ENCODE measurements at places on chromosomes 13 and 19.
A peak's percentile ranks its signal among the peaks of the same experiment; 100 is the strongest.

- DNase-seq: no peak
Measured at GRCh38 chr13:99214232-99214631, 13.6 kb downstream of the UBAC2 start.

DNA sequence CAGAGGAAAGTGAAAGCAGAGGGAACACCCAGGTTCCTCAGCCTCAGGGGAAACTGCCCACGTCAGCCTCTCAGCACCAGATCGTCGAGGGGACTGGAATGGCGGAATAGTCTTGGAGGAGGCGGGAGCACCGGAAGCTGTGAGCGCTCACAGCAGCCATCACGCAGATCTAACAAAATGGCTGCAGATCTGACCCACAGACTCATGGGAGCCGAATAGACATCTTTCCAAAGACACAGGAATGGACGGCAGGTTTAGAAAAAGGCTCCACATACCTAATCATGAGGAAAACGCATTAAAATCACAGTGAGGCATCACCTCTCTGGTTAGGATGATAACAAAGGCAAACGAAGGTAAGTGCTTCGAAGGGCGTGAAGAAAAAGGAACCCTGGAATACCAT, 11.8 kb upstream of the LILRA2 start:
- DNase-seq: no peak

- DNase-seq: peak; percentile 67
Measured at GRCh38 chr19:925087-925525, 729 bp upstream of the ARID3A start.

GRCh38 chr13:53240401-53241025, 211.9 kb downstream of the OLFM4 start:
- DNase-seq: no peak

DNA sequence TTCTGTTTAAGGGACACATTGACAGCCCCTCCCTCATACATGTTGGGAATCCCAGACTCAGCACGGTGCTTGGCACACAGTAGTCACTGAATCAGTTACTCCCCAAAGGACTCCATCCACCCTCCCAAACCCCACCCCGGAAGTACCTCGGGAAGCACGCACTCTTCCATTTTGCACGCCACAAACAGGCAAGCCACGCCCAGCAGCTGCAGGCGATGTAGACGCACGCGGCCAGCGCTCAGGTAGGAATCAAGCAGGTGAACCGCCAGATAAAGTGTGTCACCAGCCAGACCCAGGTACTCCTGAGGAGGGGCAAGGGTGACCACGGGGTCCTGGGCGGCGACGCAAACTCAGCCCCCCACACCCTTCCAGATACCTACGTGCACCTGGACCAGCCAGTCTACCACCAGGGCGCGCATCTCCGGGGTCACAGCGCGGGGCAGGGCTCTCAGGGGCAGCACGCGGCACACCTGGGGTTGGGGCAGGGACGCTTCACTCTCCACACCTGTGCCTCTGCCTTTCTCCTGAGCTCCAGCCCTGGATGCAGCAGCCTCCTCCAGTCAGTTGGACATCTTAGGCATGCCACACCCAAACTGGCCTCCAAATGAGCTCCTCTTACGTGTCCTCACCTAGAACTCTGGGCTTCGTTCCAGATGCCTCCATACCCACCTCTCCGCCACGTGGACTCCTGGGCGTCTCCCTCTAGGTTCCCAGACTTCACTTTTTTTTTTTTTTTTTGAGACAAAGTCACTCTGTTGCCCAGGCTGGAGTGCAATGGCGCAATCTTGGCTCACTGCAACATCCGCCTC, 1.9 kb downstream of the CCNP start:
- no peak for DNase-seq

GRCh38 chr19:48330012-48330681, 4.8 kb downstream of the EMP3 start:
- DNase-seq: no peak

GRCh38 chr13:73757481-73758233, 376.5 kb downstream of the KLF12 start:
- no peak for DNase-seq

DNA sequence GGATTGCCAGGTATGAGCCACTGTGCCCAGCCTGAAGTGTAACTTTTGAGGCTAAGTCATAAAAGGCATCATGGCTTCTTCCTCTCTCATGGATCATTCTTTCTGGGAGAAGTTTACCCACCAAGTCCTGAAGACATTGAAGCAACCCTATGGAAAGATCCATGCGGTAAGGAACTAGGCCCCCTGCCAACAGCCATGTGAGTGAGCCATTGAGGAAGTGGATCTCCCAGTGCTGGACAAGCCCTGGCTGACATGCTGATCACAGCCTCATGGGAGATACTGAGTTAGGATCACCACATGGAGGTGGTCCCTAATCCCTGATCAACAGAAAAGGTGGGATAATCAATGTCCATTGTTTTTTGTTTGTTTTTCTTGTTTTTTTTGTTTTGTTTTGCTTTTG, 3.3 kb upstream of the NUDT19 start:
- DNase-seq: no peak
